ENCODE measurements at places on chromosomes 4 and X. TPM values are rescaled to one million over a fixed set of nuclear protein-coding genes. Genes with fewer than 3 reads are reported as not detected.

DNA sequence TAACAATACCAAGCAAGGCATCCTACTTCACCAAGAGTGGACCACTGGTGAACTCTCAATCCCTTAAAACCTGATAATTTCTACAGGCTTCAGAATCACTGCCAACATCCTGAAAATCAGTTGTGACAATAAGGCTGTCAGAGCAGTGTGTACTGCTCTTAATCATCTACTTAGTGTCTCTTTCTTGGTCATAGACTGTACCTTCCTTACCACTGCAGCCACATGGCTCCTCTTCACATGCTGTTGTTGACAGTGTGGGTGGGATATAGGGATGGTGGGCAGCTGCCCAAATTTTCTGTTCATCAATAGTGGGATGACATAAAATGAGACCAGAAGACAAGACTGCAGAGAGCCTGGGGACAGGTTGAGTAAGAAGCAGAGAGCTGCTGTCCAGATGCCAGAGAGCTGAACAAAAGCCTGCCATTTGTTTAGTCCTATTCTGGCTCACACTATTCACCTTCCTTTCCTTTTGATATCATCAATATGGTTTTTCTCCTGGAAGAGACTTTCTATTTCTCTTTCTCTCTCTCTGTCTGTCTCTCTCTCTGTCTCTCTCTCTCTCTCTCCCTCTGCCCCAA lies 178.9 kb downstream of the MGST2 start:
- DNase-seq, result no peak

The PCSK1N gene
- polyA plus RNA-seq, result not detected

The CNGA1 gene
- not detected for polyA plus RNA-seq

GRCh38 chrX:40773188-40773587 lies 37.8 kb upstream of the MED14 start:
- no peak for DNase-seq

DNA sequence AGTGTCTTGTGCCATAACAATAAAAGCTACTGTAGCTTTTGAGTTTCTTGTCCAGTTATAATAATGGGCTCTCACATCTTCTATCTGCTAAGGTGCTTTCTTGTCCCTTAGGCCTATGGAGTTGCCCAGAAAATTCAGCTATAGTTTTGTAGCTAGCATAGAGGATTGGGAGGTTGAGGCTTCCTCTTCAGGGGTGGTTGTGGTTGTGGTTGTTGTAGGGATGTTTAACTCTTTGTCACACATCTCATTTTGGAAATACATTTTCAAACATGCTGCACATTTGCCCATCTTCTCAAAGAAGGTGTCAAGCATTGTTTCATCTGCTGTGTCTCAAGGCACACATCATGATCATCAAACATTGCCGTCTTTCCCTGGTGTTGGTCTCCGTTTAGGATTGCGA lies 65.0 kb downstream of the ATXN3L start:
- DNase-seq, result no peak

GRCh38 chr4:116925900-116926457 lies 159.4 kb downstream of the TRAM1L1 start:
- no peak for DNase-seq

Measured in CD14-positive monocyte (primary cell).